Progenitor cell of endocrine pancreas (in vitro differentiated cells): ENCODE measurements at places on chromosomes 4 and X. TPM values are rescaled to one million over a fixed set of nuclear protein-coding genes. Genes with fewer than 3 reads are reported as not detected.

- no peak for DNase-seq
Observed at GRCh38 chrX:20254712-20255299, 11.9 kb downstream of the RPS6KA3 start.

DNA sequence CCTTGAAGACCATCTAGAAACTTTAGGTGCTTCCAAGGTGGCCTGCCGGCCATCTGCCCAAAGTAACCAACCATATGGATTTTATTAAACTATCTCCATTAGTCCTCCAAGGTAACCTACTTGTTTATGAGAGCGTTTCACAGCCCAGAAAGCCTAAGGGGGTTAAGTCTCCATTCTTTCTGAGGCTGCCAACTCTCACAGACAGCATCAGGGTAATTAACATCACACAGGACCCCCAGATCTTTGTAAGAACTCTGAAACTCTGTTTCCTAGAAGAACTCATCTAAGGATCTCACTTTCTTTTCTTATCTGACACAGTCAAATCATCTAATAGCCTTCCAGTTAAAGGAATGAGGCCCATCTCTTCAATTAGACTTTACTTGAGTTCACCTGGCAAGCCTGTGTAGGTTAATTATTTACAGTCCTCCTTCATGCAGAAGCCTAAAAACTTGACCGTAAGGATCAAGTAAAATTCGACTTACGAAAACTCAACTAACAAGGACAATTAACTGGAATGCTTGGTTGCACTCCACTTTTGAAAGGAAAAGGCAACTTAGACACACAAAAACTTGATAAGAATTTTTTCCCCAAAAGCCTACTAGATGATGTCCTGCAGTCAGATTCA, 252.5 kb downstream of the GRIA3 start:
- no peak for DNase-seq

GRCh38 chr4:51932261-51932660, 87.9 kb downstream of the LRRC66 start:
- no peak for DNase-seq

DNA sequence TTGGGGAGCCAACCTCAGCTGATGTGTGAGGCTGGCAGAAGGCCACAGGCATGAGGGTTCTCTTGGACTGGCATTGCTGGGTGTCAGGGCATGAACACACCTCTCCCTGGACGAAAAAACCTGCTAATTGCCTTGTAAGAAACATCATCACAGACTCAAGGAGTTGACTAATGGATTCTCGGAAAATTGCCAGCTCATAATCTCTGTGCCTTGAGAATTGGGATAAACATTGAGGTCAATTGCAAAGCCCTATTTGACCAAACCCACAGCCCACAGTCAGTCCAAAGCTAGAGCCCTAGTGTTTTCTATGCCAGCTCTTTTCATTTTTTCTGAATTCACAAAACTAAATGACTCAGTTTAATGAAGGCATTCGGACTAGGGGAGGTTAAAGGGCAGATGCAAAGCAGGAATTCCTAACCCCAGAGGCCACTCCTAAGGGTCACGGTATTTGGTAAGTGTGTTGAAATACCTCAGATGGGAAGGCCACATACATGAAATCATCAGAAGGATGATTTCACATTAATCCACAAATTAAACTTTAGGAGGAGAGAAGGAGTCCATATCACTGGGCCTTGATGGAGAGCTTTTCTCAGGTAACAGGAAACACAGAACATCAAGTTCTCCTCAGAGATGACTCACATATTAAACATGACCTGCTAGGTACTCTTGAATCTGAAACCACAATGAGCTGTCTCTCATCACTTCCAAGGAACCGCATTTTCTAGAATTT, 39.0 kb upstream of the RASL11B start:
- DNase-seq = no peak

- DNase-seq = peak; percentile 65
Observed at GRCh38 chrX:21839334-21840192, at the start of gene MBTPS2. TSS of gene MBTPS2 (plus strand) at chrX:21839617. CDS start at chrX:21839735, 118 bp downstream.

DNA sequence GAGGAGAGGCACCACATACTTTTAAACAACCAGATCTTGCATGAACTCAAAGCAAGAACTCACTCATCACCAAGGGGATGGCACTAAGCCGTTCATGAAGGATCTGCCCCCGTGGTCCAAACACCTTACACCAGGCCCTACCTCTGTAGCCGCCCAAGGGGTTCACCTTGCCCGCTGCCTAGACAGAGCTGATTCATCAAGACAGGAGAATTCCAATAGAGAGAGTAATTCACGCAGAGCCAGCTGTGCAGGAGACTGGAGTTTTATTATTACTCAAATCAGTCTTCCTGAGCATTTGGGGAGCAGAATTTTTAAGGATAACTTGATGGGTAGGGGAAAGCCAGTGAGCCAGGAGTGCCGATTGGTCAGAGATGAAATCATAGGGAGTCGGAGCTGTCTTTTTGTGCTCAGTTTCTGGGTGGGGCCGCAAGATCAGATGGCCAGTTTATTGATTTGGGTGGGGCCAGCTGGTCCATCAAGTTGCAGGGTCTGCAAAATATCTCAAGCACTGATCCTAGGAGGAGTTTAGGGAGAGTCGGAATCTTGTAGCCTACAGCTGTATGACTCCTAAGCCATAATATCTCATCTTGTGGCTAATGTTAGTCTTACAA, 364.7 kb downstream of the PCDH7 start:
- DNase-seq = no peak

- DNase-seq = no peak
Observed at GRCh38 chrX:1463581-1463980, 10.9 kb upstream of the ASMTL start.

Gene RBM46
- total RNA-seq = 0.62 and 0.98 TPM in 2 replicates

Gene ARMCX4
- total RNA-seq = 19.7 and 21.9 TPM in 2 replicates
